T-helper 2 cell treated with Interferon-gamma antibody and Interleukin-4, amounts not matched to agents 5 μg/mL and 100 μg/mL, for 36 hours (primary cell): ENCODE measurements at places on chromosomes 12 and 14.

DNA sequence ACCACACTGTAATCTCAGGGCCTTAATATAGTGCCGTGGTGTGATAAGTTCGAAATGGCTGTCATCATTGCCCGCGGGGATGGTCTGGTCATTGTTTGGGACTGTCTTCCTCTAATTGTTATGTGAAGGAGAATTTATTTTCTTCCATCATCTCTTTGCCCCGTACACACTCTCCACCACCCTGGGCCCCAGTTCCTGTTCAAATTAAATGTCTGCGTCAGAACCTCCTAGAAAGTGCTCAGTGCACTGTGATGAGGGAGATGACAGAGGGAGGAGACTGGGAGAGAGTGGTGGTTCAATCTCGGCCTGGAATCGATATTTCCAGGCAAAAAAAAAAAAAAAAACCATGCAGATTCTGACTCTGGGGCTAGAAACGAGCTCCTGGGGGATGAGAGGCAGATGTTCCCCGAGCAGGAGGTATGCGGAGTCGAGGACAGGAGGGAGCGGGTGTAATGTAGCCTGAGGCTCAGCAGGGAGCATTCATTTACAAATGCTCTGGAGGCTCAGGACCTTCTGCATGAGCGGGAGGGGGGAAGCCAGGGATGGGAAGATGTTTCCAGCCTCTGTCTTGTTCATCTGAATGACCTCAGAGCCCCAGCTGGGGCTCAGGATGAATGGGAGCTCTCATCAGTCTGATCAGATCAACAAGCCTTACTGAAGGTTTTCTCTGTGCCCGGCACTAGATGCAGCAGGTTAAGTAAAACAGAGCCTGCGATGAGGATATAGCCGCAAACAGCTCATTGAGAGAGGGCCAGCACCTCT is 219.5 kb downstream of the TBX5 start:
- no peak for DNase-seq

DNA sequence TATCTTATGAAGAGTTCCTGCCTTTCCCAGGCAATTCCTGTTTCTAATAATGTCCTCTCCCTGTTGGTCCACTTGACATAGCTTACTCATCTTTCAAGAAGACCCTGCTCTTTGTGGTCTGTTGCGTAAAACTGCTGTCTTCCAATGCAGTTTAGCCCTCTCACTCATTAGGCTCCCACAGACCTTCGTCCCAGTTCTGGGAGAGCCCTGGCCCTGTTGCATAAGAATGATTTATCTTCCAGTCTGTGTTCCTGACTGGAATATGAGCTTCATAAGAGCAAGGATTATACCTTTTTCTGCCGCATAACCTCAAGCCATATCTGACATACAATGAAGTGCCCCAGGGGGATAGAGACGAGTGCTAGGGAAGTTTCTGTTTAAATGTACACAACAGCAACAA is 365.9 kb upstream of the NOVA1 start:
- DNase-seq = no peak

DNA sequence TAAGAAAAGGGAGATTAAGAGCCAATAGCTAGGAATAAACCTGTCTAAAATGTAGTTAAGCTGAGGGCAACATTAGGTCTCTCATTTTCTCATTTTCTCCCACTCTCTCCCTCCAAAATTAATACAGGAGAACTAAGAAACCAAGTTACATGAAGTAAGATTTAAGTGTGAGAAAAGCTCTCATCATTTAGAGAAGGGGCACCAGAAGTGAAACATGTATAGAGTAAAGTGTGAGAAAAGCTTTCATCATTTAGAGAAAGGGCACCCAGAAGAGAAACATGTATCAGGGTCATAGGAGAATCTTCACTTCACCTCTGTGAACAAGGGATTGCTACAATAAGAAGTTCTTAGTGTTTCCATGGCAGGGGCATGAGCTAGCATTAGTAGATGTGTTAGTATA is 132.4 kb upstream of the CNTN1 start:
- DNase-seq = no peak

DNA sequence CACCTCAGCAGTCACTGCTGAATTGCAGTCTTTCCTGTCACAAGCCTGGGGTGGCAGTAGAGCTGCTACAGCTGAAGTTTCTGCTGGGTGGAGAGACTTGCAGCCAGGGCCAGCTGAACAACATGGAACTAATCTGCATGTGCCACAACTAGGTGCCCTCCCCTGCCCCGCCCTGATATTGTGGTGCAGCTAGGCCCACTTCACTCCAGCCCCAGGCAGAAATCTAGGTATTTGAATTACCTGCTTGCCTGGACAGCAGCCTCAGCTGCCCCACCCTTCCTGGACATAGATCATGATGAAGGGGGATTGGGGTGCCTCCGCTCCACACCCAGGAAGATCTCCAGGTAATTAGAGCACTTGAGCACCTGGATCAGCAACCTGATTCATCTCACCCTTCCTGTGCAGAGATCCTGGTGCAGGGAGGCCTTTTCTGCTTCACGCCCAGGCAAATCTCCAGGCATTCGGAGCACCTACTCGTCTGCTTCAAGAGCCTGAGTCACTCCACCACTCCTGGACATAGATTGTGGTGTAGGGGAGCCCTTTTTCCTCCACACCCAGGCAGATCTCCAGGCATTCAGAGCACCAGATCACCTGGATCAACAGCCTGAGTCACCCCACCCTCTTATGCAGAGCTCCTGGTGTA is 477.0 kb downstream of the SOX5 start:
- no peak for DNase-seq

DNA sequence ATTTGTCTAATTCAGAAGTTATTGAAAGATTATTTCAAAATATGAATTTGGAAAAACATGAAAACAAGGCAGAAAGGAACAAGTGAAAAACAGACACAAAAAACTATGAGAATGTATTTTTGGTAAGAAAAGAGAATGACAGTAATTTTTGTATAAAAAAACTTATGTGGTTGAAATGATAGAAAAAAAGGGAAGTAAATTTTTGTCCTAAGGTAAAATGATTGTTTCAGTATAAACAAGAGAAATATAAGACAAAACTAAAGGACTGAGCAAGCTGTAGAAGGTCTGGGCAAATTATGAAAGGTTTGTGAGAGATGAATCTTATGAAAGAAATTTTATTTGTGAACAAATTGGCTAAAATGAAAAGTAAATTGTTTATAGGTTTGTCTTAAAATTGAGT is 44.6 kb downstream of the CEP83 start:
- DNase-seq = no peak

DNA sequence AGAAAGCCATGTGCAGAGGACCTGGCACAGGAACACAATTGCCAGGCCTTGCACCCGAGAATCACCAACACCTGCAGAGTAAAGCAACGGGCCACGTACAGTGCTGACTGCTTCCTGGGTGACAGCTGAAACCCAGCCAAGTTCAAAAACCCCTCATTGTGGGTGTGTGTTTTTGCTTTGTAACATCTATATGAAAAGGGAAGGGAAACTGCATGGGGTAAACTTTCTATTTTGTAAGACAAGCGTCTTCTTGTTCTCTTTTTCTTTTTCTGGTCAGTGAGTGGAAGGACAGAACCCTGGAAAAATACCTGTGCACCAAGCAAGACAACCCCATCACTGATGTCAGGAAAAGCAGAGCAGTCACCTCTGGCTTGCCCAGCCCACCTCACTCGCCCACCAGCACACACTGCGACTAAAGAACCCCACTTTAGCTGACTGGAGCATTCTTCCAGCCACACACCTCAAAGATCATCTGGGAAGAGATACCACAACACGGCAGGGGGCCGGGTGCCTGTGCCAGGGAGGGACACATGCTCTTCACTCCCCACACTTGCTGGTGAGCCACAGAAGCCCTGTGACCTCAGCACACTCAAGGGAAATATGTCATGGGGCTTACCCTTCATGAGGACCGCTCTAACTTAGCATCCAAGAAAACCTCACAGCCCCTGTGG is 172.3 kb downstream of the NDUFA12 start:
- DNase-seq = no peak

DNA sequence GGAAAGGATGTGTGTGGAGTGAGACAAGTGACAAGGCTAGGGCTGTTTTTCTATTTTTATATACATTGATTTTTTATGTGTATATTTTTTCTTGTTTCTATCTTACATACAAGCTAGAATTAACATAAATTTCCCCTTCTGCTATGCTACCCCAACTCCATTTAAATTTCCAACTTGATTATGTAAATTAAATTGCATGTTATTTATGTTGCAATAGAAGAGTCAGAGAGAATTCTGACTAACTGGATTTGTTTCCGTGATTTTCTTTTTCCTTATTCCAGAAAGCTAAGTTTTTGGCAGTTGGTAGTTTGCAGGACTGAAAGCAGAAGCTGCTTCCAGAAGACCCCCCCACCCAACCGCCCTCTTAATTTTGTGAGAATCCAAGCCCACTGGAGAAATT is 8.9 kb upstream of the YBX3 start:
- DNase-seq = no peak

DNA sequence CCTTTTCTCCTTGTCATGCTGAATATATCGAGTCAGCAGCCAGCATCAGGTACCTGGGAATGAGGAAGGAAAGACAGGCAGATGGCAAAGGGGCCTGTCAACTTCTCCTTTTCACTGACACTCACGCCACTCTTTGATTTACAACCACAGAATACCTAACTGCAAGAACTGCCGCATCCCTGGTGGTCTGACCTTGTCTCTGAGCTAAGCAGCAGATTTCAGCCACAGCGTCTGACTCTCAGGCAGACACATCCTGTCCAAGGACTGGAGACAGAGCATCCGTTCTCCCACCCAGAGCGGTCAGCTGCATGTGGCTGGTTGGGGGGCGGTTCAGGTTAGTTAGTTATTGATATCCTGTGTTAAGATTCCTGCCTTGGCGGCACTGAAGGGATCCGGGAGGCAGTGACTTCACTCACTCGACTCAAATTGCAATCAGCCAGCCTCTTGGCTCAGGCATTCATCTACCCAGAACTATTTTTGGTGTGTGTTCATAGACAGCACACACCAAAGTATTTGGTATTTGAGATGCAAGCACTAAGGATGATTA is 11.2 kb upstream of the MAP1LC3B2 start:
- DNase-seq = no peak

DNA sequence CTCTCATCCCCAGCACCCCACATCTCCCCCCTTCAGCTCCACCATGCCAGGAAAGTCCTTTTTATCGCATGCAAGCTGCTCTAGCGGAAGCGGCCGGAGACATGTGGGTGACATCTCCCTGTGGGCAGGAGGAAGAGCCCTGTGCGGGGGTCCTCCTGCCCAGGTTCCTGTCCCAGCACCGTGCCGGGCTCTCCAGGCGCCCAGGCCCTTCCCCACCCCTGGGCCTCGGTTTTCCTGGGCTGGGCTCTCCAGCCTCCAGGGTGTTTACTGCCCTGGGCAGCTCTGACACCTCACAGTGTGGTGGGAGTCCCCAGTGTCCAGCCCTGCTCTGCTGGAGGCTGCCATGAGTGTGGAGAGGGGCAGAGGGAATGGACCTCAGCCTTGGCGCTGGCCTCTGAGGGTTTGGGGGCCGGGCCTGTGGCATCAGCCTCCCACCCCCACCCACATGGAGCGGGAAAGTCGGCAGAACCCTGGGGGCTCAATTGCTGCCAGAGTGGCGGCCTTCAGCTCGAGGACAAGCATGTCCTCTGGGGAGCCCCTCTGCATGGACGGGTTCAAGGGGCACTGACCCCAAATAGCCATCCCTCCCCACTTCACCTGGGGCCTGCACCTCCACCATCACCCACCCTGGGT is 16.9 kb downstream of the ASPG start:
- no peak for DNase-seq

GRCh38 chr14:103334644-103335622 is 896 bp downstream of the EIF5 start:
- peak; percentile 87 for DNase-seq

- DNase-seq = no peak
Observed at GRCh38 chr12:104662908-104663307, 206.2 kb downstream of the CHST11 start.

GRCh38 chr14:69688299-69688649 is 76.9 kb downstream of the SUSD6 start:
- no peak for DNase-seq

DNA sequence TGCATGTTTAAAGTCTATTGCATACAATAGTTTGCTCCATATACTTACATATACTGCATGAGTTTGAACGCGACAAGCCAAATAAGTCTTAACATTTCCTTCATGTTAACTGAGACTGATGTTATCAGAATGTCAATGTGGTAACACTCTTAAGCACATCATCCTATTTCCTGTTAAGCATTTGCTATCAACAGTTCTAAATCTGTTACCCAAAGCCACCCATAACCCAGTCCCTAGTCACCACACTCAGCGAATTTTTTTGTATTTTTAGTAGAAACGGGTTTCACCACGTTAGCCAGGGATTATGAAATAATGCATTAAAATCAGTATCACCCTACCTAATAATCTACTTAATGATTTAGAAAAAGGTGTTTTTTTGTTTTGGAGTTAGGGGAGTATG is 39.4 kb downstream of the HNRNPC start:
- no peak for DNase-seq

DNA sequence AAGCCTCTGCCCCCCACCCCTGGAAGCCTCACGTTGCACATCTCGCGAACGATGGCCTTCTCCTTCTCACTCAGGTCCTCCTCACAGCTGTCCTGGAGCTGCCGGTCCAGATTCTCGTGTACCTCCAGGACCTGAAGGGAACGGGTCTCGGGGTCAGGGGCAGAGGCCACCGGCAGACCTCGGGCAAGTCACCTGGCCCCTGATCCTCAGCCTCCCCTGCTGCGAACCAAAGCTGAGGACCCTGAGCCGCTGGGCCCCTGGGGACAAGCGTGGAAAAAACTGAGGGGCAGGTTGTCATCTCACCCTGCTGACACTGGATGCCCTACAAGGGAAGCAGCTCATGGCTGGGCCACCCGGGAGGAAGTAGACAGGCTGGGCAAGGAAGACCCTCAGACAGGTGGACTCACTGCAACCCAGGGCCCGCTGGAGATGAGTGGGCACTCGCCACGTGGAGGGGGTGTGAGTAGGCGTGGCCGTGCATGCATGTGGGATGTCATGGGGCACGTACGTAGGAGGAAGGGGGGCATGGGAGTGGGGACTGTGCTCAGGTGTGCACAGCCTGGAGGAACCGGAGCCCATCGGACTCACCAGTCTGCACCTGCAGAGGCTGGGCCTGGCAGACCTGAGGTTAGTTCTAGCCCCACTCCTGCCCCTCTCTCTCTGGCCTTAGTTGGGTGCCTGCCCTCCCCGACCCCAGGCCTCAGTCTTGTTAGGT is 35.1 kb downstream of the CCNK start:
- DNase-seq = no peak
